ENCODE measurements at places on chromosomes 4 and X. TPM values are rescaled to one million over a fixed set of nuclear protein-coding genes. Genes with fewer than 3 reads are reported as not detected.

GRCh38 chrX:20529711-20530110 is 263.0 kb upstream of the RPS6KA3 start:
- DNase-seq = no peak

DNA sequence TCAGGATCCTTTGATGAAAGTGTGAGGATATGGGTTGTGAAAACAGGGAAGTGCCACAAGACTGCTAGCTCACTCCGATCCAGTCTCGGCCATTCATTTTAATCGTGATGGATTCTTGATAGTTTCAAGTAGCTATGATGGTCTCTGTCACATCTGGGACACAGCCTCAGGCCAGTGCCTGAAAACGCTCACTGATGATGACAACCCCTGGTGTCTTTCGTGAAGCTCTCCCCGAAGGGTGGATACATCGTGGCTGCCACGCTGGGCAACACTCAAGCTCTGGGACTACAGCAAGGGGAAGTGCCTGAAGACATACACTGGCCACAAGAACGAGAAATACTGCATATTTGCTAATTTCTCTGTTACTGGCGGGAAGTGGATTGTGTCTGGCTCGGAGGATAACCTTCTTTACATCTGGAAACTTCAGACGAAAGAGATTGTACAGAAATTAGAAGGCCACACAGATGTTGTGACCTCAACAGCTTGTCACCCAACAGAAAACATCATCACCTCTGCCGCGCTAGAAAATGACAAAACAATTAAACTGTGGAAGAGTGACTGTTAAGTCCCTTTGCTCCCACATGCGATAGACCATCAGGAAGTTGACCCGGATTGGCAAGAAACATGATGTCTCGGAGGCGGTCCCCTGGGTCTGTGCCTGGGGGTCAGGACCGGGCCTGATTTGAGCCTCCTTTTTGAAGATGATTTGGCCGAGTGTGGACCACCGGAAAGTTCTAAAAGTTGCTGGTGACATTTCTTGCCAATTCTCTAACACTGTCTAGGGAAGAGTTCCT is 22.2 kb downstream of the LIAS start:
- DNase-seq = no peak

Gene PDGFRA
- total RNA-seq = 0.13 TPM

Gene CCDC110
- 0.25 TPM for total RNA-seq

Data from dermis microvascular lymphatic vessel endothelial cell (primary cell).